Hippocampal formation (tissue), 2 donors: ENCODE measurements at places on chromosomes 4 and X.

- no peak for DNase-seq
Measured at GRCh38 chr4:10172278-10172921, 55.8 kb upstream of the WDR1 start.

DNA sequence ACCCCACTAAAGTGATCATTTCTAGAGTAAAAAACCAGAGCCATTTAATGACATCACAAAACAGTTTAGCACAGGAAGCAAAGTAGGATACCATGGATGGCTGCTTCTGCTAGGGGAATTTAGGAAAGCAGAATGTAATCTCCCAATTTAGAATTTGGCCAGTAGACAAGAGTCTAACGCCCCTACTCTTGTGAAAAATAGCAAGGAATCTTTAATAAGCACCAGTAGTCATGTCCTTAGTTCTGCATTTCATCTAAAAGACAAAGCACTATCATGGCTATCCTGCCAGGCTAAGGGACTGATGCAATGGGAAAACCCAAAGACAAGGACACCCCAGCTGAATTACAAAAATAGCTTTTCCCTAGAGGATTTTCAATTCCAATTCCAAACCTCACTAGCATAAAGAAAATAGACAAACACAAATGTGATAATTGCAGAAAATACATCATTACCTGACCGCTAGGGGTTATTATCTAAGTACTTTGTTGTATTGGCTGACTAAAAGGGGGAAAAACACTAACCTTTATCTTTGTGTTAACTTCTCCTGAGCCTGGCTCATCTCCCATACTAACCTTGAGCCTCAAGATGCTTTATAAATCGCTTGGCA lies 2.6 kb upstream of the AMMECR1 start:
- no peak for DNase-seq

GRCh38 chr4:169971456-169972015 lies 54.7 kb downstream of the MFAP3L start:
- DNase-seq = peak; percentile 73

DNA sequence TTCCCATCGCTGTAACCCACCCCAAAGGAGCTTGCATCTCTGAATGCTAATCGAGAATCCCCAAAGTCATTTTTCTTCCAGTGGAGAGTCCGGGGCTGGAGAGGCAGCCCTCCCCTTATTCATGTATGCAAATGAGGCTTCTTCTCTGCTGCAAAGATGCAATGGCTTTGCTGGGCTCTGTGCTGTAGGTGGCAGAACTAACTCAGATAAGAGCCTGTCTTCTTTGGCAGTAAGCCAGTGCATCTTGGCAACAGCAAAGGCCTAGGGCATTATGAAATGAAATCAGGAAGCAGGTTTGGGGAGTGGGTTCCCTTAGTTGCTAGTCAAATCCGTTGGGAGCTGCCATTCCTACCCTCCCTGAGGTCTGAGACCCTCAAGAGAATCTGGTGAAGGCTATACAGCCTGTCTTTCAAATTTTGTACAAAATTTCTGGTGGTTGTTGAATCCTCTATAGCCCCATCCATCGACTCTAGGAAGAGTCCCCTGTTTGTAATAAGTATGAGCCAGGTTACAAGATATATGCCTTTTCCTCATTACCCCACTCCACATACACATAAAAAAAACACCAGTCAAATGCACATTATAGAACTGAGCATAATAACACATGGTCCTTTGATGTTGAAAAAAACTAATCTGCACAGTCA lies 290.6 kb upstream of the TAPT1 start:
- peak; percentile 78 for DNase-seq
